ENCODE measurements at places on chromosomes 3 and 15.
A peak's percentile ranks its signal among the peaks of the same experiment; 100 is the strongest.

DNA sequence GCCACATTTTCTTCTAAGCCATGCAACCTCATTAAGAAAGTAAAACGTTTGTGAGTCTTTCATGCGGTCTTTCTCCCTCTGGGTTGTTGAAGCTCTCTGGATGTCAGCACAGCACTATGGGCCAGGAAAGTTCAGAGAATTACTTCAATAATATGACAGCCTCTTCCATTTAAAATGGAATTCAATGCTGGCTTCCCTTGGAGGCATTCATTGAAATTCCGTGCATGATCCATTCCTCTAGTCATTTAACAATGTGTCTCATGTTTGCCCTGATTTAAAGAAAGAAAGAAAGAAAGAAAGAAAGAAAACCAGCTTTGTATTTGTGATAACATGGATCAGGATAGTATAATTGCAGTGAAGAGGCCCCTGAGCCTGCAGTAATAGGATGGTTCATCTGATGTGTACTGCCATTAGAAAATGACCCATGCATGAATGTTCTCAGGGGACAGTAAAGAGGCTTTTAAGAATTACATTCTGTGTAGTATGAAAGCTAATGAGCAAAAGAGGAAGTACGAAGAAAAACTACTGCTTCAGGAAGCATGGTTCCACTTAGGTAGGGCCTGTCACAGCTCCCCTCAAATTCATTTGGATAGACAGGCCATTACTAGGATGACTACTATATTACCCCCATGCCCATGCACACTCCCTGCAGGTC is 146.0 kb downstream of the ARPP21 start:
- DNase-seq, result no peak

DNA sequence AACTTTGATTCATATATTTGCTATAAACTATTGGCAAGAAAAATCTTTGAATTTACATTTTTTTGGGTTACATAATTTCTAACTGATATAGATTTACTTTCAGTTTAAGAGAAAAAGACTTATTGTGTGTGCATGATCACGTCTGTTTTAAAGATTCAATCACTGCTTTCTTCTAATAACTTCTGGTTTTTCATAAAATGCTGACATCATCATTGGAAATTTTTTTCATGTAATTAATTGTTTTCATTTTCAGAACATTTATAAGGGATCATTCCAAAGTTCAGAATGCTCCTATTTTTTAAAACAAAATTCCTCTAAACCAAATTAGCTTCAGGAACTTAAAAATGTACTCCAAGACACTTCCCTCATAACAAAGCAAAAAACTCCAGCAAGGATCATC is 500.7 kb upstream of the GBE1 start:
- no peak for DNase-seq

GRCh38 chr3:174583396-174583795 is 275.7 kb upstream of the NAALADL2 start:
- DNase-seq, result no peak

DNA sequence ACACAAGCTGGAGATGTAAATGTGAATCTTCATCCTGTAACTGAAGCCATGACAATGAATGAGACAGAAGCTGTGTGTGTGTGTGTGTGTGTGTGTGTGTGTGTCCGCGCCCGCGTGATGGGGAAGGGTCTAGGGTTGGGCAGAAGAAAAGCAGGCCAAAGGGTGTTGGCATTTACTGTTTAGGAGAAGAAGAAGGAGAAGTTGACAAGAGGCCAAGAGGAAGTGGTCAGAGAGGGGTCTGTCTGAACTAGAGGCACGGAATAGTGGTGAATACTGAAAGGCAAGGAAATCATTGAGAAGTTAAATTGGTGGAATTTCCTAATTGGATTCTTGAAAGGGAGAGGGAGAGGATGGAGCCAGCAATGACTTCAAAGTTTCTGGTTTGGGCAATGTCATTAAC is 5.6 kb upstream of the NCEH1 start:
- DNase-seq, result peak; percentile 13

GRCh38 chr3:127747751-127748521 is 74.4 kb downstream of the MGLL start:
- no peak for DNase-seq

DNA sequence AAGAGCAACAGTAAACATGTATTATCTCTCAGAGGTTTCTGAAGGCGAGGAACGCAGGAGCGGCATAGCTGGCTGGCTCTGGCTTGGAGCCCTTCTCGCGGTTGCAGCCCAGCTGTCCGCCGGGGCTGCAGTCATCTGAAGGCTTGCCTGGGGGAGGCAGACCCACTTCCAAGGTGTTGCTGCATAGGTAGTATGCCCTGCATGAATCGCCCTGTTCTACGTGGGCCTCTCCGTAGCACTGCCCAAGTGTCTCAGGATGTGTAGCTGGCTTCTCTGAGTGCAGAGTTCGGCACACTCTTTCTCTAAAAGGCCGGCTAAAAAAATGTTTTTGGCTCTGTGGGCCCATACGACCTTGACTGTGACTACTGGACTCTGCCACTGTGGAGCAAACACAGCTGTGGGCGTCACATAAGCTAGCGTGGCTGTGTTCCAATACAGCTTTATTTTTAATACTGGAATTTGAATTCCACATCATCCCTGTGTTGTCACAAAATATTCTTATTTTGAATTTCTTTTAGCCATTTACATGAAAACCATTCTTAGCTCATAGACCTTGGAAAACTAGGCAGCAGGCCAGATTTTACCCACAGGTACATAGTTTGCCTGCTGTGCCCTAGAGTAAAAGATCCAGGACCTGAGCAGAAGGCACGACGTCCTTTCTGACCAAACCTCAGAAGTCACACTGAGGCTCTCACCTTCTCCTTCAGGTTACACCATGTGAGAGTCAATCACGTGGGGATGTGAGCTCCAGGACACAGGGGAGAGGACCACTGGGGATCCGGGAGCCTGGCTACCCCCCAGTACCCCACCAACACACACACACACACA is 55.9 kb downstream of the PGPEP1L start:
- DNase-seq, result no peak

GRCh38 chr15:94917068-94917467 is 685.7 kb downstream of the MCTP2 start:
- DNase-seq, result no peak

Data from bone marrow (tissue), 2 donors.